Liver (tissue), 10 donors: ENCODE measurements at places on chromosomes 12 and 14. TPM values are rescaled to one million over a fixed set of nuclear protein-coding genes. Genes with fewer than 3 reads are reported as not detected.

GRCh38 chr14:29654901-29655550, 272.6 kb downstream of the PRKD1 start:
- H3K4me1 ChIP-seq: no peaks in the 10 kb centered on the region
- DNase-seq: no peak
- no peaks in the 10 kb centered on the region for H3K36me3 ChIP-seq
- H3K4me3 ChIP-seq: no peak overlapping the region

DNA sequence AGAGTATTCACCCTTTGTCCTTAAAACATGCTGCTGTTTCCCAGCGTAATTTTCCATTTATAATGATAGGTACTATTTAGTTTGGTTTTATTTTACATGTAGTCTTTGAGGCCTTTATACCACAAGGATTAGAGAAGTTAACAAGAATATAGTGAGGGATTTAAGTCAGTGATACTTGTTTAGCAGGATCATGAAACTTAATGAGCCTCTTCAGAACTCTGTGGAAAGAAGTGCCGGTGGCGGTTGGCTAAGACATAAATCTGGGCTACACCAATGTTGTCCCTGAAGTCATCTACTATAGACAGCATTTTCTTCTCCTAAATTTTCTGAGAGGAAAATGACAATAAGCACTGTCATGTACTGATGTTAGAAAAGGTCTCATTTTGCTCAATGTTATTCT, 1226.0 kb upstream of the SEL1L start:
- H3K36me3 ChIP-seq: no peaks in the 10 kb centered on the region
- no peaks in the 10 kb centered on the region for H3K27me3 ChIP-seq
- DNase-seq: no peak
- H3K27ac ChIP-seq: no peak overlapping the region
- H3K4me3 ChIP-seq: no peak overlapping the region
- no peaks in the 10 kb centered on the region for H3K4me1 ChIP-seq

GRCh38 chr12:67377021-67377420, 107.9 kb downstream of the CAND1 start:
- H3K36me3 ChIP-seq: no peaks in the 10 kb centered on the region
- no peak overlapping the region for H3K27ac ChIP-seq
- H3K27me3 ChIP-seq: no peaks in the 10 kb centered on the region
- no peak for DNase-seq
- H3K4me3 ChIP-seq: no peak overlapping the region

PRORP gene
- 11.3 TPM for total RNA-seq

SLC35F4 gene
- not detected for total RNA-seq

DNA sequence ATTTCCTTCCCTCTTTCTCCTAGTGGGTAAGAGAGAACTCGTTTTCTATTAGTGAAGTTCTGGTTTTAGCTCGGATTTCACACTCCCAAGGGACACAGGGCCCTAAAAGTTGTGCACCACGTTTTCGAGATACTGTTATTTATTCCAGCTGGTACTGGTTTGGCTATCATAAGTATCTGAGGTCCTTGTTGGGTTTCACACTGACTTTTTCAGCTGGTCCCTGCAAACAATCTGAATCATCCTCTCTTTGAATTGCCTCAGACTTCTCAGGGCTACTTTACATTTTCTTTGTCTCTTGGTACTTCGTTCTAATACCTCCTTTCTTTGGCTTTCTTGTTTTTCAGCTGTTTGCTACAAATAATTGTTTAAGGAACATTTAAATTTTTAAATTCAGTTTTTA, 75.7 kb downstream of the SCN8A start:
- no peak overlapping the region for H3K27ac ChIP-seq
- peaks cover 17% of the 10 kb centered on the region for H3K4me1 ChIP-seq
- H3K4me3 ChIP-seq: no peak overlapping the region
- DNase-seq: no peak

DNA sequence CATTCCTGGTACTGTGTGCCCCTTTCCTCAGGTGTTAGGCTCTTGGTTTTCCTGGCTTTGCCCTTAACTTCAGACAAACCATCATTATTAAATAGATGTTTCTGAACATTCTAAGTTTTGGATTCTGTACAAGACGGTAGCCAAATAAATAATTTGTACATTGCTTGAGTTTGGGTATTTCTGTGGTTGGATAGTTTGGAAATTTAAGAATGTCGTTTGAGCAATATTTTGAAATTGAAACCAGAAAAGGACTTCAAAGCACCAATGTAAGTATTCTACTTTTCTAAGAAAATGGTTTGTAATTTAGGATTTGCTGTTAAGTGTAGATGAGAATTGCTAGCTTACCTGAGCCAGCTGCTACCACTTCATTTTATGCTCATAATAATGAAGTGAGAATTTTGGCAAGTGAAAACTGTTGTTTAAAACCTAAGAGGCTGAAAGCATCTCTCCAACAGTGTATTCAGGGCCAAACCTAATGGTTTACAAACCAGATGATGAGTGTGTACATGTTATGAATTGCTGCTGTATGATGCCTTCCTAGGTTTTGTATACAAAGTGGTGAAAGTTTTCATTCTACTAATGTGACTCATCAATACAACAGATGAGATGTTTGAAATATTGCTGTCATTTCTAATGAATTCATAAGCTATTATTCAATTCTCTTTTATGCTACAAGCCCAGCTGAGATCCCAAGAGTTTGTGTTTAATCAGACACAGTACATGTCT, 181.5 kb upstream of the PRKD1 start:
- H3K4me1 ChIP-seq: no peaks in the 10 kb centered on the region
- H3K36me3 ChIP-seq: no peaks in the 10 kb centered on the region
- no peak overlapping the region for H3K4me3 ChIP-seq

GRCh38 chr12:57765003-57765697, 1.7 kb downstream of the CYP27B1 start:
- DNase-seq: no peak
- H3K27ac ChIP-seq: no peak overlapping the region
- H3K36me3 ChIP-seq: peaks cover 12% of the 10 kb centered on the region
- peak overlapping the region; percentile 15 for H3K4me3 ChIP-seq
- no peaks in the 10 kb centered on the region for H3K27me3 ChIP-seq

GRCh38 chr14:96156804-96157760, 47.6 kb upstream of the BDKRB2 start:
- DNase-seq: no peak
- no peaks in the 10 kb centered on the region for H3K4me1 ChIP-seq
- no peaks in the 10 kb centered on the region for H3K27me3 ChIP-seq
- no peak overlapping the region for H3K4me3 ChIP-seq
- no peaks in the 10 kb centered on the region for H3K36me3 ChIP-seq
- no peak overlapping the region for H3K27ac ChIP-seq

DNA sequence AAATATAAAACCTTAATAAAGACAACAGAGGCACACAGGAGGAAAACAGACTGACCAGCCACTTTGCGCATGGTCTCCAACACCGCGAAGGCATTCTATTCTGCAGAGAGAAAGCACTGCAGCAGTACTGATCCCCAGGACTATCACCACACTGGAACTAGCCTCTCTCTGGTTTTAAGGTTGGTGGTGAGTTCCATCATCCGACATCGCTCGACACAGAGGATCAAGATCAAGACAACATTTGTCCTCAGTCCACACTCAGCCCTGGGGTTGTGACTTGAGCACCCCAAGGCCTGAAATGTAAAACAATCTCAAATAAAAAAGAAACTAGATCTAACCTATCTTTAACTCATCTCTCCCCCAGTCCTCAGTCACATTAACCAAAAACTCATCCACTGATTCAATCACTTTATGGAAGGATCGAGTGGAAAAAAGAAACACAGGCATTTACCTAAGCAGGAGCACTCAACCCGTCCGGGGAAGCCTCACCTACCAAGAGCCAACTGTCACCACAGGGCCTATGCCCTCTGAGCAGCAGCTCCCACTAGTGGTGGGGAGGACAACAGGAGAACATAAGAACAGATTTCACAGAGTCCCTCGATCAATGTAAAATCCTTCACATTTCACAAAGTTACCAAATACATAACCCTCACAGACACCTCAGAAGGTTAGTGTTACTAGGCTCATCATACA, 17.7 kb downstream of the STXBP6 start:
- H3K4me3 ChIP-seq: no peak overlapping the region
- H3K27ac ChIP-seq: no peak overlapping the region
- H3K36me3 ChIP-seq: no peaks in the 10 kb centered on the region

AQP6 gene
- not detected for total RNA-seq

NELL2 gene
- 0.17 TPM for total RNA-seq

INSM2 gene
- under 0.01 TPM for total RNA-seq

IL22 gene
- not detected for total RNA-seq

DNA sequence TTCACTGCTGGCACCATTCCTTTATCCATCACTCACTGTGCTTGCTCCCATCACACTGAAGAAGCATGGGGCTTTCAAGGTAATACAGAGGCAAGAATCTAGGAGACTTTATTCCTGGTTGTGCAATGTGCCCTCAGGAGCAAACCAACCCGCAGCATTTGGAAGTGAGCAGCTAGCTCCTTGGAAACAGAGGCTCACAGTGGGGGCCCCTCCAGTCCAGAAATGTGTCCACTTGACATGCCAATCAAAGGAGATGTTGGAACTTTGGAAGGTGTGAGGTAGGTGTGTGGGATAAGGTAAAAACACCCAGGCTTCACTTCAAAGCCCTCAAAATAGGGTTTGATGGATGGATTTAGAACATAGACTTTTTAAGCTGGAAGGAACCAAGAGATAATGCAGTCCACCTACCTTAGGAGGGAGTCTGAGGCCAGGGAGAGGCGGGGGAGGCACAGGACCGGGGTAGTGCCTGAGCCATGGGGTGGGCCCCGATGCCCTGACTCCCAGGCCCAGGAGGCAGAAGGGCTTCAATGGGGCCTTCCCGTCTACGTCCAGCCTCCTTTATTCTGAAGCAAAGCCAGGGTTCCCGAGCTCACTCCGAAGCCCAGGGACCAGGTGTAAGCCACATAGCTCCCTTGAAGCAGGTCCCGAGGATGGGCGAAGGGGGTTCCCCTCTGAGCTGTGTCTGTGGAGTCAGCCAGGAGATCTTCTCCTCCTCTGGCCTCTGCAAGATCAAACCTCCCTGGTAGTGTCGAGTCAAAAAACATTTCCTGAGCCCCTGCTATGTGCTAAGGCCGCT, 17.6 kb upstream of the BCL11B start:
- no peak overlapping the region for H3K27ac ChIP-seq
- no peaks in the 10 kb centered on the region for H3K4me1 ChIP-seq

ARHGEF25 gene
- total RNA-seq: 2.0 TPM

DNA sequence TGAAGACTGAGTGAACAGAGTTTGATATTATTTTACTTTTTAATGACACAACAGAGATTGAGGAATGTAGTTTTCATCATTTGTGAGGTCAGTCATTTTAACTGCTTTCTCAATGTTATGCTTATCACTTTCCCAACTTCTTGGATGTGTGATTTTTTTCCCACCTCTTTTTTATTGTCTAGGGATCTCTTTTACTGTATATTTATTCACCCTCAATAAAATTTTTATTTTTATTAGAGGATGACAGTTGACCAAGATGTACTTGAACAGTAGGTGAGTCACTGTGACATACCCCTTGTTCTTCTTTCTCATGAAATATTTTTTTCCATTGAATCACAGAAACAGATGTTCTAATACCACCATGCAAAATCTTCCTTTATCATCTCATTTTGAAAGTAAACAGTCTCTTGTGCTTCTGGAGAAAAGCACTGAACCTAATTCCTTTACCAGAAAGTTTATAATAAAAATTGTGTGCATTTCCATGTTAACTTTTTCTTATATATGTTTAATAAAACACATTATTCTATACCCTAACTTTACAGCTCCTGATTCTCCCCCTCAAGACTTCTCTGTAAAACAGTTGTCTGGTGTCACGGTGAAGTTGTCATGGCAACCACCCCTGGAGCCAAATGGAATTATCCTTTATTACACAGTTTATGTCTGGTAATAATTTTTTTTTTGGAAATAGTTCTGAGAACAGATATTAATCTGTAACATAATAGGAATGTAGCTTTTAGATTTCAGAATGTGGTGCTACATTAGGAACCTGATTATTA, 65.9 kb downstream of the PTPRQ start:
- no peaks in the 10 kb centered on the region for H3K36me3 ChIP-seq
- no peaks in the 10 kb centered on the region for H3K4me1 ChIP-seq
- H3K27me3 ChIP-seq: no peaks in the 10 kb centered on the region
- no peak overlapping the region for H3K27ac ChIP-seq
- H3K4me3 ChIP-seq: no peak overlapping the region

GRCh38 chr12:111756196-111756595, 10.5 kb upstream of the ALDH2 start:
- no peak overlapping the region for H3K27ac ChIP-seq
- DNase-seq: no peak
- peaks cover 4% of the 10 kb centered on the region for H3K36me3 ChIP-seq
- no peaks in the 10 kb centered on the region for H3K27me3 ChIP-seq
- H3K4me1 ChIP-seq: peaks cover 16% of the 10 kb centered on the region
- no peak overlapping the region for H3K4me3 ChIP-seq

- no peak overlapping the region for H3K27ac ChIP-seq
- DNase-seq: no peak
- H3K4me3 ChIP-seq: no peak overlapping the region
- H3K4me1 ChIP-seq: no peaks in the 10 kb centered on the region
- H3K36me3 ChIP-seq: no peaks in the 10 kb centered on the region
Measured at GRCh38 chr12:105876396-105876927, 262.3 kb downstream of the NUAK1 start.

KCNA5 gene
- total RNA-seq: 0.42 TPM

GRCh38 chr12:106831699-106832098, 57.2 kb downstream of the RIC8B start:
- H3K4me1 ChIP-seq: no peaks in the 10 kb centered on the region

GRCh38 chr14:78248501-78249090, 78.4 kb downstream of the NRXN3 start:
- no peaks in the 10 kb centered on the region for H3K27me3 ChIP-seq
- no peaks in the 10 kb centered on the region for H3K4me1 ChIP-seq
- no peak for DNase-seq

GRCh38 chr14:94599656-94600004, 12.6 kb upstream of the SERPINA3 start:
- DNase-seq: no peak
- peak overlapping the region; percentile 91 for H3K27ac ChIP-seq
- no peaks in the 10 kb centered on the region for H3K36me3 ChIP-seq
- H3K27me3 ChIP-seq: no peaks in the 10 kb centered on the region

DNA sequence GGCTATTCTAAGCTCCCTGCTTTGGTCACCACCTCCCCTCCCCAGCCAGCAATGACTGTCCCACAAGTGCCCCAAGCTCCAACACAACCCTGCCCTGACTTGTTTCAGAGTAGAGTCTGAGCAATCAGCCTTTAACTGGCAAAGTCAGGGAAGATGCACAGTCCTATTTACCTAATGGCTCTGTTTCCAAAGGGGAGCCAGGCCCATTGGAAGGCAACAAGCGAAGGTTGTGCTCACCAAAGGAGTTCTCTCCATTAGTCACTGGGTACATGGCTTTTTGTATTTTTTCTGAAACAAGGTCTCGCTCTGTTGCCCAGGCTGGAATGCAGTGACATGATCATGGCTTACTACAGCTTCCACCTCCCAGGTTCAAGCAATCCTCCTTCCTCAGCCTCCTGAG, 267.1 kb upstream of the CRY1 start:
- DNase-seq: no peak
- no peak overlapping the region for H3K4me3 ChIP-seq
- no peak overlapping the region for H3K27ac ChIP-seq
- no peaks in the 10 kb centered on the region for H3K4me1 ChIP-seq
- H3K27me3 ChIP-seq: no peaks in the 10 kb centered on the region

GRCh38 chr14:95071649-95072280, 85.6 kb downstream of the DICER1 start:
- no peaks in the 10 kb centered on the region for H3K4me1 ChIP-seq
- H3K27me3 ChIP-seq: no peaks in the 10 kb centered on the region
- no peak overlapping the region for H3K27ac ChIP-seq
- no peak overlapping the region for H3K4me3 ChIP-seq
- no peaks in the 10 kb centered on the region for H3K36me3 ChIP-seq

CRIP2 gene
- 10.9 TPM for total RNA-seq
